ENCODE measurements at places on chromosomes 5 and 9. TPM values are rescaled to one million over a fixed set of nuclear protein-coding genes. Genes with fewer than 3 reads are reported as not detected.

The CRHBP gene
- polyA plus RNA-seq, result 67.7 TPM

The PCDHA9 gene
- not detected for polyA plus RNA-seq

The CTSV gene
- 11.2 TPM for polyA plus RNA-seq

The RLN2 gene
- 3.5 TPM for polyA plus RNA-seq

The SHOC1 gene
- polyA plus RNA-seq, result 2.5 TPM

The SLC24A2 gene
- 0.15 TPM for polyA plus RNA-seq
